ENCODE measurements at places on chromosomes 2 and 18. TPM values are rescaled to one million over a fixed set of nuclear protein-coding genes. Genes with fewer than 3 reads are reported as not detected.

GRCh38 chr2:28523902-28524301 is 28.0 kb downstream of the PLB1 start:
- no peak for DNase-seq

GRCh38 chr2:63571291-63571690 is 17.0 kb downstream of the WDPCP start:
- DNase-seq = no peak

DAW1 gene
- total RNA-seq = not detected

DNA sequence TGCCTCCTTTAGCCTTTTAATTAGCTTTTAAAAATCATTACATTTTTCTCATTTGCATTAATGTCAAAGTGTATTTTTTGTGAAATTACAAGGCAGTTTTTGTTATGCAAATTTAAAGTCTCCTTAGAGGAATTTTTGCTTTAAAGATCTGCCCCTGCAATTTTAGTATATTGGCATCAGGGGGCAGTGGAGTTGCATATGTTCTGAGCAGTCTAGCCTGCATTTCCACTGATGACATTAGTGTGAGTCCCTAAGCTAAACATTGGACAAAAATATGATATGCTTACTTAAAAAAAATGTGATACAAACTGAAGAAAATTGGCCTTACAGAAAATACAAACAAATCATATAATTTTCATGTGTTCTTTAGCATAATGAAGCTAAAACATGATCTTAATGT is 426.5 kb downstream of the SLC4A3 start:
- no peak for DNase-seq

DNA sequence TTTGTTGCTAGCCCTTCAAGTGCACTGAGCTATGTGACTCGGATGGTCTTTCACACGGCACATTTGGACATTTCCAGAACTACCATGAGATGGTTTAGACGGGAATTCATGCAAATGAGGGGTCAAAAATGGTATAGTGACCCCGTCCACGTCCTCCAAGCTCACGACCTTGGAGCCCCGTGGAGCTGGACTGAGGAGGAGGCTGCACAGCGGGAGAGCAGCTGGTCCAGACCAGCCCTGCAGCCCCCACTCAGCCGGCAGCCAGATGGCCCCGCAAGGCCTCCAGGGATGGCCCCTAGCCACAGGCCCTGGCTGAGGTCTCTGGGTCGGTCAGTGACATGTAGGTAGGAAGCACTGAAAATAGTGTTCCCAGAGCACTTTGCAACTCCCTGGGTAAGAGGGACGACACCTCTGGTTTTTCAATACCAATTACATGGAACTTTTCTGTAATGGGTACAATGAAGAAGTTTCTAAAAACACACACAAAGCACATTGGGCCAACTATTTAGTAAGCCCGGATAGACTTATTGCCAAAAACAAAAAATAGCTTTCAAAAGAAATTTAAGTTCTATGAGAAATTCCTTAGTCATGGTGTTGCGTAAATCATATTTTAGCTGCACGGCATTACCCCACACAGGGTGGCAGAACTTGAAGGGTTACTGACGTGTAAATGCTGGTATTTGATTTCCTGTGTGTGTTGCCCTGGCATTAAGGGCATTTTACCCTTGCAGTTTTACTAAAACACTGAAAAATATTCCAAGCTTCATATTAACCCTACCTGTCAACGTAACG is 88.8 kb downstream of the EPAS1 start:
- no peak for DNase-seq

- DNase-seq = peak; percentile 95
Observed at GRCh38 chr2:233854241-233854981, at the start of gene HJURP. HJURP (minus strand) TSS chr2:233854535; CDS start chr2:233854500, 35 bp downstream.

CNTNAP5 gene
- 55.0 TPM for total RNA-seq

DES gene
- 3.4 TPM for total RNA-seq

CRYBA2 gene
- not detected for total RNA-seq

- DNase-seq = peak; percentile 70
Observed at GRCh38 chr18:25230658-25231326, 121.2 kb downstream of the ZNF521 start.

DNA sequence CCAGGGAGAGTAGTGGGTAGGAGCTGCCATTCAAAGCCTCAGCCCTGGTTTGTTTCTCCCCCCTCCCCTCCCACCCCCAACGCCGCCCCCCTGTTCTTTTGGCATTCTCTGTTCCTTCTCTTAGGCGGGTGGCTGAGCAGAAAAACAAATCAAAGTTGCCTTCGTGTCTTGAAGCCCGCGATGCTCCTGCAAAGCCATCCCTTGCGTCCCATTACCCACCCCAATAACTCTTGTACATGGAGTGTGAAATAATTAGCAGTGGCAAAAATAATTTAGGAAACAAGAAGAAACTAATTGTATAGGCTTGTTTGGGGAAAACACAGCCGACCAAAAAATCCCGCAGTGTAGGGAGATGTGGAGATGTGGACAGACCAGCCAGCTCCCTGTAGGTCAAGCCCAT is 59.6 kb downstream of the CELF4 start:
- no peak for DNase-seq

RGPD3 gene
- total RNA-seq = 0.65 TPM

DYNC2LI1 gene
- total RNA-seq = 49.1 TPM

KLHL30 gene
- 1.1 TPM for total RNA-seq

DNA sequence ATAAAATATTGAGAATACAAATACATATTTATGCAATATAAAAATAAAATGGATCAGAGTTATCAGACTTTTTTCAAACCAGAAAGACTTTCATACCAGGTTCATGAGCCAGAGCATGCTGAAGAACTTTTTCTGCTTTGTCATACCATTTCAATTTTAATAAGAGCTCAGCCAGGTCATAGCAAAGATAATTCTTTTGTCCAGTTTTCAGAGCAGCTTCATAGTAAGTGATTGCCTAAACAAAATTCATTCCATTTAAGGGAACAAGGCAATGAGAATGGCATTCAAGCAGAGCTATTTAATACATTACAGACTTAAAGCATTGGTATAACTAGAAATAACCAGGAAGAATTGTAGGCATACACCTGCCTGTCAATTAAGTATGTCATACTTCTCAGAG is 42.3 kb downstream of the TTC21B start:
- no peak for DNase-seq

GRCh38 chr2:114156366-114157056 is 266.6 kb downstream of the ACTR3 start:
- DNase-seq = no peak

C2orf66 gene
- total RNA-seq = not detected

Data from dorsolateral prefrontal cortex (tissue), 122 donors.